ENCODE measurements at places on chromosomes 7 and 10.

GRCh38 chr10:8840356-8840755, 785.9 kb downstream of the GATA3 start:
- DNase-seq, result no peak

GRCh38 chr10:94639902-94640301, 43.6 kb upstream of the CYP2C18 start:
- DNase-seq, result no peak

DNA sequence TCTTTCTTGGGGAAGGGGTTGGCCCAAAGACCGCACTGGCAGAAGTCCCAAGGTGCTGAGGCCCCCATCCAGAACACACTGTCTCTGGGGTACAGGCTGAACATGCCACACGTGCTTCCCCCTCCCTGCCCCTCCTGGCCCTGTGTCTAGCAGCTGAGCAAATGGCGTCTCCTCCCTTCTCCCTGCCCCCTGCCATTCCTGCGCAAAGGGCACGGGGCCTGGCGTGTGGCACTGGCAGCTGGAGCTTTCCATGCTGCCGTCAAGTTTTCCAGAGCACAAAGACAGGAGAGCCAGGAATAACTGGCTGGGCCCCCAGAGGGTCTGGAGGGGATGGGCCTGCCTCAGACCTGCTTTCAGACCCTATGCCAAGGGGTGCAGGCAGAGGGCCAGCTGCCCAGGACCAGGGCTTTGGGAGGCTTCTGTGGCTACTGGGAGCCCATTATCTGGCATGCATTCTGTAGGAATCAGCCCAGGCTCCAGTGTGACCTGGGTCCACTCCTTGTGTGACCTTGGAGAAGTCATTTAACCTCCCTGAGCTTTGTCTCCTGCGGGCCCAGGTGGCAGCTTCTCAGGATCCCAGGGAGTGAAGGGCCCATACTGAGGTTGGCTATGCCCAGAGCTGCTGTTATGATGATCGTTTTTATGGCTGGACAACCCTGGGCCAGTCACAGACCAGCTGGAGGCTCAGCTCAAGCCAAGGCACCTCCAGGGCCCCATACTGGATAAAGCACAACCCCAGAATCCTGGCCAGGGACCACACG, 710 bp upstream of the LDB3 start:
- DNase-seq, result no peak

DNA sequence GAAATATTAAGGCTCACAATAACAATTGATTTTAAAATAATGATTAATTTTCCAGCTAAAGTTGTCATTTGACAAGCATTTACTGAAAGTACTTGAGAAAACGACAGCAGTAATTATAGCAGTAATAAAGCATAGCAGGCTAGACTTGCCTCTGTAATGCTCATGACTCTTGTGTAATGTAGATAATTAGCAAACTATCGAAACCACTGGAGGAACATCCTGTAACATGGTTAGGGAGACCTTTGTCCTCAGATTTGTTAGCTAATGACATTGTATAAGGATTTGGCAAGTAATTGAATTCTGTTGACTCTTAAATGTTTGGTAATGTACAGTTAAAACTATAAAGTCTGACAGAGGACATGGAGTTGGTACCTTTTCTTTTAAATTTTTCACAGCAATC, 24.8 kb downstream of the ARL4A start:
- DNase-seq, result no peak

DNA sequence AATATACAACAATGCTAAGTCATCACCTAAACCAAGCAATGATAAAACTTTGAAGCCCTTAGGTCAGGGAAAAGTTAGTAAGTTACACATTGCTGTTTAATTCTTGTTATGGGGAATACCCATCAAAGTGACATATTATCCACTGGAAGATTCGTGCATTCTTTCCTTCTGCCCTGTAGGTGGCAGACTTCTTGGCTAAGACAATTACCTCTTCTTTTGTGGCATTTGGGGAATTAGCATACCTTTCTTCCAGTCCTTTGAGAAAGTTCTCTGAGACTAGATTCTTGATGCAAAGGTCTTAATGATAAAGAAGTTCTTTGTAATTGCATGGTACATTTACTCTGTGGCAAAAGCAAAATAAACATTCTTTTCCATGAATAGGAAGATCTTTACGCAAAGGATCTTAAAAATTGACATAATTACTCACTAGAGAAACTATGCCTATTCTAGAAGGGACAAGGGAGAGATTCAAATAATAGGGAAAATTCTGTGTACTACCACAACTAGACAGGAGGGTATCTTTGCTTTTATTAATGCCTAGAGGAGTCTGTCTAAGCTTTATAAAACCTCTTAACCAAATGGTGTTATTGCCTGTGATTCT, 395.9 kb downstream of the GRM8 start:
- no peak for DNase-seq

GRCh38 chr10:98446151-98446660, 529 bp downstream of the HPS1 start:
- DNase-seq, result no peak

DNA sequence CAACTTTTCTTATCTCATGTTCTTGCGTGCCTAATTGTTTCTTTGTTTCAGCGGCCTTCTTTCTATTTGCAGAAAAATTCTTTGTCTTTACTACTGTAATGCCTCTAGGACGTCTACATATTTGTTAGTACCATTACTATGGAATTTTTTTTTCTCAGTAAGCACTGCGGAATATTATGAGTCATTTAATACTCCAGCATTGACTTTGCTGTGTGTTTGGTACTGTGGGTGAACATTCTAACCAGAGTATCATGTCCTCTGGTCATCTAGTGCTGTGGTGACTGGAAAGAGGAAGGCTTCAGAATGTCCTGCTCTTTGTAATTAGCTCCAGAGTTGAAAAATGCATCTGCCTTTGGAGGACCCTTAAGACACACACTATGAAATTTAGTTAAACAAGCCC, 58.5 kb upstream of the FERD3L start:
- DNase-seq, result no peak

GRCh38 chr10:129656642-129657041, 189.6 kb downstream of the MGMT start:
- DNase-seq, result no peak

DNA sequence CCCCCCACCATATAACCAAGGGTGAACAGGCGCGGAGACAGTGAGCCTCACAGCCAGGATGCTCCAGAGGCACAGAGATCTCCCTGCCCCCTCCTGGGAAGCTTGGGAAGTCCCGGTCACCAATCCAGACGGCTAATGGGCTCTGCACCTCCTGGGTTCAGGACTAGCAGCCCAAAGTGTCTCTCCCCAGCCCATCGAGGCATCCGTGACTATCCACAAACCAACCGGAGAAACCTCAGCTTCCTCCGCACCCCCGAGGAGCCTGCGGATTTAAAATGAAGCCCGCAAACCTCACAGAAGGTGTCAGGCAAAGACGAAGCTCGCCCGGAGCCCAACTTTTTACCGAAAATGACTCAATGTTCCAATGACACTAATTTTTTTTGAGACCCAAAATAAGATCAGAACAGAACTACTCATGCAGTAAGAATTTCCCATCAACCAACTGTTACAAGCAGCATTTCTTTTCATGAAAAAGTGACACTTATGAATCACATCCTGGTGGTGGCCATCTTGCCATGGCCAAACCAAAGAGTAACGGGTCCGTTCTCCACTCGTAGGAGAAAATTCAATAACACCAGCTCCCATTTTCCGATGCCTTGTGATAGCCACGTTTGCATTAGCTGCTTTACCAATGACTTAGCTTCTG, 6.0 kb downstream of the PDGFA start:
- DNase-seq, result no peak

DNA sequence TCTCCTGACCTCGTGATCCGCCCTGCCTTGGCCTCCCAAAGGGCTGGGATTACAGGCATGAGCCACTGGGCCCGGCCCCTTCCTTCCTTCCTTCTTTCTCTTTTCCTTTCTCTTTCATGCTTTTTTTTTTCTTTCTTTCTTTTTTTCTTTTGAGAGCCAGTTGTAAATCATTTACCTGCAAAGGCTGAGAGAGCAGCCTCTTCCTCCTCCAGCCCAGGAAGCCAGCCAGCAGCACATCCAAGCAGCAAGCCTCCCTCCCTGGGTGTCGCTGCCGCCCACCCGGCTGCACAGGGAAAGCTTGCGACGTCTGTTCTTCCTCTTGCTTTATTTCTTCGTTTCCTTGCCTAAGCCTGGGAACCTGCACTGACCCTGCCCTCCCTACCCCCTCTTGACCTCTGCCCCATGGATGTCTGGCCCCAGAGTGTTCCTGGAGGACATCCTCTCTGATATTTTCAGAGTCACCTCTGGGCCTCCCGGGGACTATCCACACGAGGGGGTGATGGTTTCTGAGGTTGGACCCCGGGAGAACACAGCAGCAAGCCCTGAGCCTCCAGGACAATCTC, 62.8 kb upstream of the MYL10 start:
- DNase-seq, result no peak

GRCh38 chr10:96646751-96647166, 59.9 kb upstream of the TM9SF3 start:
- no peak for DNase-seq

- DNase-seq, result no peak
Observed at GRCh38 chr10:48940958-48941357, 1.3 kb upstream of the LRRC18 start.

- DNase-seq, result no peak
Observed at GRCh38 chr7:151961536-151961935, 5.3 kb downstream of the GALNTL5 start.

GRCh38 chr10:100535338-100535714, 417 bp upstream of the HIF1AN start:
- no peak for DNase-seq

GRCh38 chr7:132199626-132200025, 376.6 kb downstream of the PLXNA4 start:
- no peak for DNase-seq

GRCh38 chr7:128829391-128830166, 627 bp upstream of the FLNC start:
- DNase-seq, result no peak

- DNase-seq, result no peak
Observed at GRCh38 chr10:86942441-86943315, 14.7 kb downstream of the MMRN2 start.

DNA sequence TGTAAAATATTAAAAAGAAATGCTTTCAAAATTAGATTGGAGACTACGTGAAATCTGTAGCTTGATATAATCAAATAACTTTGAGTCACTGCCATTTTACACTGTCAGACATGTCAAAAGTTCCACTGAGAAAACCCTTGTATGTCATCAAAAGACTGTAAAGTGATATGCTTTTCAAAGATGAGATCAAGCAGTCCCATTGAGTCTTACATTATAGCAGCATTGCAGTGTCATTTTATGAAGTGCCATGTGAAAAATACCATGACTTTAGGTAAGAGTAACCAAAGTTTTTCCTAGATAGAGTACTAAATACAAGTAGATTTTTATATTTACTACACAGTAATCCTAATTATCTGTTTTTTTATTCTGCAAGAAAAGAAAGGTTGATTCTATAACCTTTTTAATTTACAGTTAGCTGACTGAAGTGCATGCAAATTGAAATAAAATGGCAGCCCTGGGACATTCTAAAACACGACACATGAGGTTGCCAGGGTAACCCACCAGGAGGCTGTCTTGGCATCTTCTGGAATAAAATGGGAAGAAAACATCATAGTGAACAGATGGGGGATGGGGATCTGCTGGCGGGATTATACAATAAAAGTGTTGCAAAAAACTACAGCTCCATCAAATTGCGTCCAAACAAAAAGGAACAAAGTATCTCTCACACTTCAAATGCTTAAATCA, 91.3 kb upstream of the TMEM106B start:
- DNase-seq, result no peak

- DNase-seq, result no peak
Observed at GRCh38 chr7:90834771-90835170, 238.7 kb downstream of the CDK14 start.

GRCh38 chr7:138308136-138308535, 151.9 kb upstream of the TRIM24 start:
- no peak for DNase-seq

GRCh38 chr7:113119429-113119828, 1.1 kb upstream of the SMIM30 start:
- no peak for DNase-seq

DNA sequence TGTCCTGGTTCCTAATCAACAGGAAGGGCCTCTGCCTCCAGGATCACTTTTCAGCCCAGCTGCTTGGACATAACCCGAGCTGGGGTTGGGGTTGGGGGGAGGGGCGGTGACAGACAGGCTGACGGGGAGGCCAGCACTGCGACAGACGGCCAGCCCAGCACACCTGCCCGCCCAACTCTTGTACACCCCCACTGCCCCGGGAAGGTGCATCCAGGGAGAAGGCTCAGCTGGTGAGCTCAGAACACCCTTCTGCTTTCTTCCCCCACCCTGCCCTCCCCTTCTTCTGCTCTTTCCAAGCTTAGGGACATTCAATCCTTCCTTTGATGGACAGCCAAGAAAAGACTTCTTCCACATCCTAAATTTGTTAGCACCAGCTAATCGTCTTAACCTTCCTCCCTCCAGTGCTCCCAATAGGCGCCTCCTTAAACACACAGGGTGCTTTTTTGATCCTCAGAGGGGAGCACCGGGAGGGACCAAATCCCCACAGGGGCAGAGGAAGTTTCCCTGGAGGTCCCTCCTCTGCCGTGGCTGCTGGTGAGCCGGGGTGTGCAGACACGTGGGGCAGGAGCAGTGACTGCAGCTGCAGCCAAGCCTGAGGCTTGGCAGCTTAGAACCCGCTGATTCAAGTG, 44.7 kb downstream of the COL13A1 start:
- DNase-seq, result no peak

GRCh38 chr10:27344568-27345454, 104.2 kb upstream of the ACBD5 start:
- no peak for DNase-seq

DNA sequence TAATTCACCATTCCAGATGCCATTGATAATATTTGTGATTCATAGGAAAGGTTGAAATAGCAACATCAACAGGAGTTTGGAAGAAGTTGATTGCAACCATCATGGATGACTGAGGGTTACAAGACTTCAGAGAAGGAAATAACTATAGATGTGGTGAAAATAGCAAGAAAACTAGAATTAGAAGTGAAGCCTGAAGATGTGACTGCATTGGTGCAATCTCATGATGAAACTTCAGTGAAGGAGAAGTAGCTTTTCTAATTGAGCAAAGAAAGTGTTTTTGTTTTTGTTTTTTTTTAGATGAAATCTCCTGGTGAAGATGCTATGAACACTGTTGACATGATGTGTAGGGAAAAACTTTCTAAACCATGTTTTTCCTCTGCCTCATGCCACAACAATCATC, 18.7 kb upstream of the CD36 start:
- no peak for DNase-seq

- no peak for DNase-seq
Observed at GRCh38 chr10:43056568-43057011, 20.3 kb upstream of the RET start.

DNA sequence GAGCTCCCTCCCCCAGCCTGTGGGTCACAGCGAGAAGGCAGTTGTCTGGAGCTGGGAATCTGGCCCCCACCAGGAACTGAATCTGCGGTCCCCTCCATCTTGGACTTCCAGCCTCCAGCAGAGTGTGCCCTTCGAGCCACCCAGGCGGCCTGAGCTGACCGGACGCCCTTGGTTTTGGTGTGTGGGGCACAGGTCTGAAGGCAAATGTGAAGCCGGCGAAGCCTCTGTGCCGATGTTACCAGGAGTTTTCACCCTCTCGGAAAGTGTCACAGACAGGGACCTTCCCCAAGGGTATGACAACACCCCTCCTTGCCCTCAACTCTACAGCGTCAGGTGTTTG, 109.1 kb downstream of the DNAJB6 start:
- no peak for DNase-seq
